ENCODE measurements at places on chromosomes 7 and 10. TPM values are rescaled to one million over a fixed set of nuclear protein-coding genes. Genes with fewer than 3 reads are reported as not detected.

DNA sequence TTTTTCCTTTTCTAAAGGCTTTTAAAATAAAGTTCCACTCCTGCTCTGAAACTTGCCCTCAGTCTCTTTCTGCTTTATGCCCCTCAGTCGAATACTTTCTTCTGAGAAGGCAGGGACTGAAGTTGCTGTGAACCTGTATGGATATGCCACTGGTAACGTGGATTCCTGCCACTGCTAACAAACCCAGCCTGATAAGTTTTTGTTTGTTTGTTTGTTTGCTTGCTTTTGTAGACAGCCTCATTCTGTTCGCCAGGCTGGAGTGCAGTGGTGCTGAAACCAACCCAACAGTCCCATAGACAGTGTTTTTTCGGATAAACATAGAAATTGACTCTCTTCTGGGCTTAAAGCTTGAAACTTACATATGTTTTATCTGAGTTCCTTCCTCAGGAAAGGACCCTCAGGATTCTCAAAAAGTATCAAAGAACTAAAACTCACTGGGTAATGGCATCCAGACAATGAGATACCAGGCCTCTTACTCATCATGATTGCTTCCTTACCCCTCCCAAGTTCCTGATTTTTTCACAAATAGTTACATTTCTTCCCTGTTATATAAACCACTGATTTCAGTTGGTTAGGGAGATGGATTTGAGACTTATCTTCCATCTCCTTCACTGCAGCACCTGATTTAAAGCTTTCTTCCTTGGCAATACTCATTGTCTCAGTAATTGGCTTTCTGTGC, 273.6 kb downstream of the SDHAF3 start:
- DNase-seq, result no peak

GRCh38 chr10:84029840-84030239, 109.5 kb upstream of the GHITM start:
- no peak for DNase-seq

The CAV1 gene
- 423 TPM for total RNA-seq

DNA sequence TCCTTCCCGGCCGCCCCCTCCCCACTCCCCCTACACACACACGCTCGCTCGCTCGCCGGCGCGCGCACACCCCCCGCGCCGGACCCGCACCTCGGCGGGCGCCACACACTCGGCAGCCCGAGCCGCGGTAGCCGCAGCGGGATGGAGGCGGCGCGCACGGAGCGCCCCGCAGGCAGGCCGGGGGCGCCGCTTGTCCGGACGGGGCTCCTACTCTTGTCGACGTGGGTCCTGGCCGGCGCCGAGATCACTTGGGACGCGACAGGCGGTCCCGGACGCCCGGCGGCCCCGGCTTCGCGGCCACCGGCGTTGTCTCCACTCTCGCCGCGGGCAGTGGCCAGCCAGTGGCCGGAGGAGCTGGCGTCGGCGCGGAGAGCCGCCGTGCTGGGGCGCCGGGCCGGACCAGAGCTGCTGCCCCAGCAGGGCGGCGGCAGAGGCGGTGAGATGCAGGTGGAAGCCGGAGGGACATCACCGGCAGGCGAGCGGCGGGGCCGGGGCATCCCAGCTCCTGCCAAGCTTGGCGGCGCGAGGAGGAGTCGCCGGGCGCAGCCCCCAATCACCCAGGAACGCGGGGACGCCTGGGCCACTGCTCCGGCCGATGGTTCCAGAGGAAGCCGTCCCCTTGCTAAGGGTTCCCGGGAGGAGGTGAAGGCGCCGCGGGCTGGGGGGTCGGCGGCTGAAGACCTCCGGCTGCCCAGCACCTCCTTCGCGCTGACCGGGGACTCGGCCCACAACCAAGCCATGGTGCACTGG, at the start of gene SORCS3:
SORCS3 (plus strand) TSS at position 104 of the 750 bp plus-strand sequence.
- DNase-seq, result no peak

DNA sequence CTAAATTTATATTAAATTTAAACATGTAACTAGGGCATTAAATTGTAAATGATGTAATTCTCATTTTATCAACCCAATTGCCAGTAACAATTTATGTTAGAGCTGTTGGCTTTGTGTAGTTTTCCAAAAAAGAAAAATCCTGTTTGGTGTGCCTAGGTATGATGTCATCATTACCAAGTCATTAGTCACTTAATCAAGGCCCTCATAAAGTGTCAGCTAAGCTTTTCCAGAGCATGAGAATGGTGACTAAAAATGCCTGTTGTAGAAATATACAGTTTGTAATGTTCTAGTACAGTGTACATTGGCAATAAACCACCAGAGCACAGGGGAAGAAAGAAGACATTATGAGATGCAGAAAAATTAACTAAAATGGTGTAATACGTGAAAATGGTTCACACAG, 593.8 kb upstream of the ANKRD30A start:
- no peak for DNase-seq

- DNase-seq, result peak; percentile 63
These were observed 3.0 kb downstream of the IRF5 start for GRCh38 chr7:128940494-128941322.

DNA sequence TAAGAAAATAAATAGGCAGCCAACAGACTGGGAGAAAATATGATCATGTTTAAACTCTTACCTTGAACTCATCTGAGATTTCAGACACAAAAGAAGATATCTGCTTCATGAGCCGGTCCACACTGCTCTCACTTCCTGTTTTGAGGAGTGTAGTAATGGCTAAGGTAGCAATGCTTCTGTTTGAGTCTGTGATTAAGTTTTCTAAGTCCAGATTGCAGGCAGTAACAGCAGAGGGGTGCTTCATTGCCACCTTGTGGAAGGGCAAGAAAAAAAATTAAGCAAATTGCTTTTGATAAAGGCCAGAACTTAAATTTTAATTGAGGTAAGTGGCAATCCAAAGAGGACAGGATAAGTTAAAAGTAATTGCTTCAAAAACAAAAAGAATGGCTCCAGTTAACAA, 69.1 kb downstream of the MEST start:
- DNase-seq, result no peak

The FZD8 gene
- total RNA-seq, result 8.9 TPM

Data from left cardiac atrium (tissue), 4 donors.